CD4-positive, alpha-beta T cell treated with Interleukin-15 for 1 hour (primary cell): ENCODE measurements at places on chromosomes 2 and 18.

- DNase-seq: no peak
Observed at GRCh38 chr2:145421841-145422240, 901.9 kb upstream of the ZEB2 start.

DNA sequence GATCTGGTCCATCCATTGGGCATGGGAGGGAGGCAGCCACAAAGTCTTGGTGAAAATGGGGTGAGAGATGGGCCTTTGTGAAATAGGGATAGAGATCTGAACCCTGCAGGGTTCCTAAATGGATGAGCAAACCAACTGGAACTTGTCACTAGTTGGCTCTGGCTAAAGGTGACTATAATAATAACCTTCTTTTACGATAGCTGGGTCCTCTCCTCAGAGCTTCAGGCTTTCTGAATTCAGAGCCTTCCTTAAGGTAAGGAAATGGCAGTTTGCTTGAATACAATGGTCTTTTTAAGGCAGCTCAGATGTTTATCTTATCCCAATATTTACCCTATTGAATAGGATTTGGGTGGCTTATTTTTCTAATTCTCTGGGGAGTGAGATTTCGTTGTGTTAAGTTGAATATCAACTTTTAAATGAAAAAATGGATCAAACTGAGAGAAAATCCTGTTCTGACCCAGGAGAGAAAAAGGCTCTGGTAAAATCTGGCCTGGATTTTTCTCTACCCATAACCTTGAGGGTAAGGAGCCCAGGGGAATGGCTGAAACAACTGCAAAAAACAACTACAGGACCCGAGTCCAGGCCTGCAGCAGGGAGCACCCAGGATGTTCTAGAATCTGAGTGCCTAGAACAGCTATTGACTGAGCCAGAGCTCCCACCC, 61.1 kb upstream of the CXCR4 start:
- no peak for DNase-seq

- no peak for DNase-seq
Observed at GRCh38 chr2:158998551-158999248, 30.3 kb downstream of the TANC1 start.

- DNase-seq: no peak
Observed at GRCh38 chr18:49869354-49869753, 56.0 kb upstream of the ACAA2 start.

DNA sequence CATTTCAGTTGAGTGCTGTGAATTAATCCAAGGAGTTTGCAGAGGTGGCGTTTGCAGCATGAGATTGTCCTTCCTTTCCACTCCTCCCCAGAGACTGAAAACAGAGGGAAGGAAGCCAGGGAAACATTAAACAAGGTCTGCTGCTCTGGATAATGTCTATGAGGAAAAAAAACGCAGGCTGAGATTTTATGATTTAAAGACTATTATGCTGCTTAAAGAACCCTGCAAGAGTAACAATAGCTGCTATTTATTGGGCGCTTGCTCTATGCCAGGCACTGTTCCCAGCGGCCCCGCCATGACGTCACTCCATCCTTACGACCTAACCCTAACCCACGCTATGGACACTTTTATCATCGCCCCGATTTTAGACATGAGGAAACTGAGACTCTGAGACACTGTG, 222.4 kb downstream of the BCL2 start:
- no peak for DNase-seq

- DNase-seq: no peak
Observed at GRCh38 chr2:181007086-181007837, 26.9 kb downstream of the UBE2E3 start.

DNA sequence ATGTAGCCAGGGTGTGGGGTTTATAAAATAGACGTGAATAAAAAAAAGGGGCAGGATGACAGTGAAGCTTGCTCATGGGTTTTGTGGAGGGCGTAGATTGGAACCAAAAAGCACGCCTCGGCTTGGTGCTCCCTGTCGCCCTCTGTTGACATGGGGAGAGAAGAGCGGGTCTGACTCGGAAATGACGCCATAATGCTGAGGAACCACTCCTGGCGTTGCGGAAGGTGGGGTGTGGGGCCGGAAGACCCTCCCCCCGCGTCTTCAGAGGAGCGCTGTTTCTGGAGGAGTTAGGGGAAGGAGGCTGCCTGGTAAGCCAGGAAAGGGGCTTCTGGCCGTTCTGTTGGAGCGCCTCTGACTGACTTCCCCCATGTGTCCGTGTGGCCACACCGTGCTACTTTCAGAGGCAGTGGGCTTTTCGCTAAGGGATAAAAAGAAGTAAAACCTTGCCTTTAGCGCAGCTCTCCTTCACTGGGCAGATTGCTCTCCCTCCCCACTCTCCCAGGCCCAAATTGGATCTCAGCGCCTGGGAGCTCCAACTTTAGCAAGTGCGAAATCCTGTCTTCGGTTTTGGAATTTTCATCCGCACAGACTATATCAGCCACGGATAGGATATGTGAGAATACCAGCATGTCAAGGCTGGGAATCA, 42.8 kb downstream of the PLEKHA3 start:
- peak; percentile 86 for DNase-seq

- DNase-seq: no peak
Observed at GRCh38 chr2:223669453-223670225, 67.5 kb upstream of the SCG2 start.

- no peak for DNase-seq
Observed at GRCh38 chr2:48529676-48530032, 300 bp upstream of the STON1 start.

DNA sequence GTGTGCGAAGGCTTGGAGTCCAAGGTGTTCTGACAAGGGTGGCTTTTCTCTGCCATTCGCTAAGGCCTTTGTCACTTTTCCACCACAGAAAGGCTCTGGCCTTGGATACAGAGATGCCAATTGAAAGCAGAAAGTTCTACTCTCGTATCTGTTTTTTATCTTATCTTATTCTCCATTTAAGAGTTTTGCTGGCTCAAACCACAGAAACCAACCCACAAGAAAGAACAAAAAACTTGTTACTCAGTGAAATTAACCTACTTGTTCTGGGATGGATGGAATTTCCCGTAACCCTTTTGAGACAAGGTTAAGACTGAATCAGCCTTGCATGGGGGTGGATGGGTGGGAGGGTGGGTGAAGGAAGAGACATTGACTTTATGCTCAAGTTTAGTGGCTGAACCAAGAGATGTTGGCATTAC, 221.7 kb downstream of the CDH20 start:
- DNase-seq: no peak

DNA sequence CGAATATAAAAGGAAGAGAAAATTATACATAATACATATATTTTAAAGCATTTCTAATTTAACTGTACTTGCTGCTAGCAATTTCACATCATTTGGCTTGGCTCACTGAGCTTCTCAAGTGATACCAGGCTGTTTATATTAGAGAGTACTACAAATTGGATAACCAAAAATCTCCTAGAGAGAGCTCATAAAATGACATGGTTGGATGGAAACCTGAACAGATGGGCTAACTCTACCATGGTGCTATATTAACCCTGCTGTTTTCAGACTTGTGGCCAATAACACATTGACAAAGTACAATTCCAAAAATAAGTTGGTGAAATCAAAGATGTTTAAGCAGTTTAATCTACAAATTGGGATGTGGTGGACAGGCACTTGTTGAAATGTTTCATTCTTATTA, 364.4 kb upstream of the GCFC2 start:
- DNase-seq: no peak

DNA sequence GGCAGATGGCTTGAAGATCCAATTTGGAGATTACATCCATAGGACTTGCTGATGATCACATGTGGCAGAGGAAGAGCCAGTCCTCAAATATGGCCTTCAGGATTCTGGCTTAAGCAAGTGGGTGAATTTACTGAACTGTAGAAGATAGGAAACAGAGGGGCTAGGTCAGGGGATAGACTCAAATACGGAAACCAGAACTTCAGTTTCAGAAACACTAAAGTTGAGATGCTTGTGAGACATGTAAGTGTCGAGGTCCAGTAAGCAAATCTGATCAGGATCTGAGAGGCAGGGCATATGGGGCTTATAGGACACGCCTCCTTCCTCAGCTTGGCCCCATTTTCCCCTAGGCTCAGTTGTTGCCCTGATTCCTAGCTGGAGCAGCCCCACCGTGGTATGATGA, 107.7 kb downstream of the LBH start:
- DNase-seq: no peak

DNA sequence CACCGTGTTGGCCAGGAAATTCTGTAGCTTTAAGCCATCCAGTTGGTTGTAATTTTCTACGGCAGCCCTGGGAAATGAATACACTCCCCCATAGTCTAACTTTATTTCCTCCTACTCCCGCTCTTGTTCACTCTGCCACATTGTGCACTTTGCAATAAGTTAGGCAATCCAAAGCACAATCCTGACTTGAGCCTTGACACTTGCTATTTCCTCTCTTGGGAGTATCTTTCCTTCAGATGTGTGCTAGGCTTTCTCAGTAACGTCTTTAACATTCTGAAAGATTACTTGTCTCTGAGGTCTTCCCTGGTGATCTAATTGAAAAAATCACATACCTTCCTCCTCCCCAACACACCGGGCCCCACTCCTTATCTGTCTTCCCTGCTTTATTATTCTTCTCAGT, 65.9 kb upstream of the RAB27B start:
- no peak for DNase-seq

GRCh38 chr2:100178864-100179263, 36.5 kb upstream of the AFF3 start:
- DNase-seq: no peak

DNA sequence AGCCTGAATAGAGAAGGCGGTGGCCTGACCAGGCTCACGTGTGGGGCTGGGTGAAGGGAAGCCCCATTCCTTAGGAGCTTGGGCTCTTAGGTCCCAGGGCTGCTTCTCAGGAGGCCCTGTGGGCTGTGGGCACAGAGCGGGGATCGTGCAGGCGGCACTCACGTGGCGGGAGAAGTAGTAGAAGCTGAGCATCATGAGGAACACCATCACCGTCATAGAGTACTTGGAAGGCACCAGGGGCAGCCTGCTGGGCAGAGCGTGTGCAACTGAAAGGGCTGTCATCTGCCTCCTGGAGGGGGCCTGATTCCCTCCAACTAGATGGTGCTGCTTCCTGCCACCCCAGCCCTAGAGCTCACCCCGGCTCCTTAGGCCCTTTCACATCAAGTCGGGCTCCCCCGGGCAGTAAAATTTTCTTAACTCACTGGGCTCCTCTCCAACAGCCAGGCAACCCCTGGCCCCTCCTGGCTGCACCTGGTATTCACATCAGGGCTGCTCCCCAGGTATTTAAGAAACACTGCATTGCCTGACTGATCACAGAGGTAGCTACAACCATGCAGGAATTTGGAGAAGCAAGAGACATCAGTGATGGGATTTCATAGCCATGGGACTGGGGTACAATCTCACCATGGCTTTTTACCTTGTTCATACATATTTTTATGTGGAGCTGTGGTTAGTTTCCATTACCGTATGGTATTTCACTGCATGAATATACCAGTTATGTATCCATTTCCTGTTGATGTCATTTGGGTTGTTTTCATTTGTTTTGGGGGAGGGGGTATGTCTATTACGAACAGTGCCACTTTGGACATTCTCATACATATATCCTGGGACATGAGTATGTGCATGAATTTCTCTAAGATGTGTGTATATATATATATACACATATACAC, 32.9 kb downstream of the CENPO start:
- no peak for DNase-seq

DNA sequence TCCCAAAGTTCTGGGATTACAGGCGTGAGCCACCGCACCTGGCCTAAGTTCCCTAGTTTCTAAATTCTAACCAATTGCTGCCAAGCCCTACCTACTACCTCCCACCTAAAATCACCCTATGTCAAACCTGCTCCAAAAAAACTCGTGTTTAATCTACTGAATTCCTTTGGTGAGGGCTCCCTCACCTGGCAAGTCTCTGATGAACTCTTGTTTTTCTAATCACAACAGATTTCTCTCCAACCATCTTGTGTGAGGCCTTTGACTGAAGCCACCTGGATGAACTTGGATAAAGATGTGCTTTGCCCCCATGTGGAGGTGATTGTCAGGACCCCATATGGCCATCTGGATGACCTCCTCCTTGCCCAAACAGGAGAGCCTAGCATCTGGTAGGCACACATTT, 17.4 kb upstream of the SLC35G4 start:
- DNase-seq: no peak

DNA sequence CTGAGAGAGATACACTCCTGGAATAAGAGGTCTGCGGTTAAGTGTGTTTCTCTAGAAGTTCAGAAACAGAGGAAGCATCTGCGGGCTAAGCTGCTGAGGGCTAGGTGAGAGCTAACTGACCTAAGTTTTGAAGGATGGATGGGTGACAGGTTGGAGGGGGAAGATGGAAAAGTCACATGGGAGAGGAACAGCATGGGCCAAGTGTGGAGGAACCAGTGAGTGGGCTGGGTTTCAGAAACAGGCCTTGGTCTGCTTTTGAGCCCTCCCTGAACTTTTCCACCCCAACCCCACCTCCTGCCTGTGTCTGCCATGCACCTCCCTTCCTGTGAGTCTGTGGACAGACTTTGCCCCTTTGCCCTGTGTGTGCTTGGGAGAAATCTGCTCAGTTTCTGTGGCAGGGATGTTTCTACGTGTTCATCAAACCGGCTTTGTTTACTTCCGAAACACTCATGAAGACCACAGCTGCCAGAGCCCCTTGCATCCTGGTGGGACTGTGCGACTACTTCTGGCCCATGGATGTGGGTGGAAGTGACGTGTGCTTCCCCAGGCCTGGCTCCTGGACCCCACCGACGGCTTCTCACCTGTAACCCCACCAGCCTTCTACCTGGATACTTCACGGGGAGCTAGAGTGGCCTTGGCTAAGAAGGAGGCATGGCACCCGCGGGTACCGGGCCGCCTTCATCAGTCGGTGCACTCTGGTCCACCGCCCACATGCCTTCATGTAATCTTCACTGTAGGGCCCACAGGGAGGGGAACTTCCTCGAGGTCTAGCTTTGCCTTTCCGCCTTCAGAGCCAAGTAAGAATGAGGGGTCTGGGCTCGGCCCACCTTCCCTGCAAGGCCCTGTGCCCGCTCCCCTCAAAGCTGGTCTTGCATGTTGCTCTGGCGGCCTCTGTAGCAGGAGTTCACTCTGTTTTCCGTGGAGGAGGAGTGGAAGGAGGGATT, 1.4 kb upstream of the HPCAL1 start:
- DNase-seq: no peak

DNA sequence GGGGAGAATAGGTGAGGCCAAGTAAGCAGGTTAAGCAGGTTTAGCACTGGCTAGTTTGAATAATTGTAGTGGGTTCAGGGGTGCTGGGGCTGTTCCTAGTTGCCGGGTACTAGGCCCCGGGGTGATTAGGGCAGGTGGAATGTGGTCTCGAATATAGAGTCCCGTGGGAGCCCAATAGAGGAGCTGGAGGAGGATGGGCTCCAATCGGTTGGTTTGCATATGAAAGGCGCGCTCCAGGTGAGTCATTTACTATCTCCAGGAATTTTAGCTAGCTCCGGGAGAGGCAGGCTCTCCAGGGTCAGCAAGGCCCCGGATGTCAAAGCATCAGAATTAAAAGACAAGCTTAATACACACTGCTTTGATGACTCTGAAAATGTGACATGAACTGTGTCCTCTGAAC, 304.0 kb downstream of the ZNF521 start:
- no peak for DNase-seq
